ENCODE measurements at places on chromosomes 4 and X.

DNA sequence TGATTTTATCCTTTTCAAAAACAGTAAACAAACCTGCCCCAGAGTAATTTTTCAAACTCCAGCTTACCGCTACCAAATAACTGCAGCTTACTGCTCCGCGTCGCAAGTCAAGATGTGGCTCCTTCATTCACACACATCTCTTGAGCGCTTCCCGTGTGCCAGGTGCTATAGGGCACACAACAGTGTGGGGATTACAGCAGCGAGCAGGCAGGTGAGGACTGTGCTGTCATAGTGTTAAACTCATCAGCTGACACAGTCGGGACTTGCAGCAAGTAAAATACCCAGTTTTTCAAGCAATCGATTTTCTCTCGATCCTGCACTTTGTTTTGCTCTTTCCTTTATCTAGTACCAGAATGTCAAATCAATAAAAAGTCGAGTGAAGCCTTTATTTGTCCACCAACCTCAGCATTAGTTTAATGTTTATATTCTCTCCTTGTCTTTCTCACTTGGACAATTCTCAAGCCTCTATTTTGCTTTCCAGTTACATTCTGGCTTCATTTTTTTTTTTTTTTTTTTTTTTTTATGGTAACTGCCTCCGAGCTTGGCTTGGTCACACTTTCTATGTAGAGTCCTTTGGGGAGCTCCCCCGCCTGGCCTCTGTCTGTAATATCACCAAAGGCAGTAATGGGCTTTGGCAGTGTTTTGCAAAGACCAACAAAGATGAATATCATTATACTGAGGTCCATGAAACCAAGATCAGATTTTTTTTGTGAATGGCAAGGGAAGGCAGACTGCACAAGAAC, 8.3 kb upstream of the ASB5 start:
- DNase-seq, result peak; percentile 60

- no peak for DNase-seq
These were observed 150.1 kb downstream of the COX18 start for GRCh38 chr4:72919464-72919863.

DNA sequence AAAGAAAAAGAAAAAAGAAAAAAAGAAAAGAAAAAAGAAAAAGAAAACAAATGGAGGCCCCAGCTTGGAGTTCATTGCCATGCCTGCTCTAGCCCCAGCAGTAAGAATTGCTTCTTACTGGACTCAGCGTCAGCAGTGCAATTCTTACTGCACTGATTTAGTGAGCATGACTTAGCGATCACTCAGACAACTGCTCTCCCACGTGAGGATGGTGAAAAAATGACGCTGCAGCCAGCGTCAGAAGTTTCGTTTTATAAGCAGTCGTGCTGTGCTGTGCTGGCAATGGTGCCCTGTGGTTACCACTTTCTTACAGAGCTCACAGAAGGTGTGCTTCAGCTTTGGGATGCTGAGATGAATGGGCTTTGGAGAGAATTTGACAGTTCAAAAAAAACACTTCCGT, 68.3 kb upstream of the DDX3X start:
- peak; percentile 83 for DNase-seq

- no peak for DNase-seq
These were observed 21.4 kb upstream of the PLCXD1 start for GRCh38 chrX:259692-260355.

- DNase-seq, result no peak
These were observed 142.9 kb downstream of the MID1 start for GRCh38 chrX:10477525-10477924.

GRCh38 chr4:41358647-41359421, 102.1 kb downstream of the UCHL1 start:
- no peak for DNase-seq

- DNase-seq, result peak; percentile 32
These were observed 2.4 kb downstream of the SPRY1 start for GRCh38 chr4:123398853-123399626.

DNA sequence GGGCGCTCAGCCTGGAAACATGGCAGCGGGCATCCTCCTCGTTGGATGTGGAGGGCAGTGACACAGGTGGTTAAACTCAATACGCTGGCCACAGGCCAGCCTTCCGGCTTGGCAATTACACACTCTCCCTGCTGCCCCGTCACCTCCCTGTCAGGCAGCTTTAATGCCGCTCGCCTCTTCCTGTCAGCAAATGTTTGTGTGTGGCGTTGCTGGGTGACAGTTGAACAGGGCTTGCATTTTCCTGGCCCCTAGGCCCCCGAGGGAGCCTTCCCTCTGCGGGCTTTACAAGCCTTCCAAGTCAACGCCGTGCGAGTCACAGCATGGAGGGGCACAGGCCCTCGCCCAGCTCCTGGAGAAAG, 620.0 kb downstream of the BCOR start:
- DNase-seq, result no peak

GRCh38 chr4:89707467-89707866, 129.5 kb downstream of the SNCA start:
- DNase-seq, result no peak

DNA sequence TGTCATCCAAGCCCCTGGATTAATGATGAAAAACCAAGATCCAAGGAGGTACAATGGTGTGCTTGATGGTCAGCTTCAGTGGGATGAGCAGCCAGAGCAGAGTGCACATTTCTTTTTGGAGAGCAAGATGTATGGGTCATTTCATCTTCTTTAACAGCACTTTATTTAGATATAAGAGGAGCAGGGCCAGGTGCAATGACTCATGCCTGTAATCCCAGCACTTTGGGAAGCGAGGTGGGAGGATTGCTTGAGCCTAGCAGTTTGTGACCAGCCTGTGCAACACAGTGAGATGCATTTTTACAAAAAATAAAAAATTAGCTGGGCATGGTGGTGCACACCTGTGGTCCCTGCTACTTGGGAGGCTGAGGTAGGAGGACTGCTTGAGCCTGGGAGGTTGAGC, 45.3 kb upstream of the MAP3K15 start:
- DNase-seq, result no peak

DNA sequence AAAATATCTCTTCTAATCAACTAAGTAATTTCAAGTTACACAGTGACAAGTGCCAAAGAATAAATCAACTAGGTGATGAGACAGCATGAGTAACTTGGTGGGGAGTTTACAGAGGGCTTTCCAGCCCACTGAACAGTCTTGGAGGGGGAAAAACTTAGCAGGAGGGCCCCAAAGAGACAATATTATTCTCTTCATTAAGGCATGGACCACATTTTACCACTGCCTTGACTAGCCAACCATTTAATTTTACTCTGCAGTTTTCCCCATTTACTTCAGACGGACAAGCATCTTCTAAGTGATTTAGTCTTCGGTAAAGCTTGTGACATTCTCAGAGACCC, 25.3 kb upstream of the GATB start:
- DNase-seq, result no peak

- DNase-seq, result no peak
These were observed 95.7 kb upstream of the GRIA3 start for GRCh38 chrX:123088331-123088730.

DNA sequence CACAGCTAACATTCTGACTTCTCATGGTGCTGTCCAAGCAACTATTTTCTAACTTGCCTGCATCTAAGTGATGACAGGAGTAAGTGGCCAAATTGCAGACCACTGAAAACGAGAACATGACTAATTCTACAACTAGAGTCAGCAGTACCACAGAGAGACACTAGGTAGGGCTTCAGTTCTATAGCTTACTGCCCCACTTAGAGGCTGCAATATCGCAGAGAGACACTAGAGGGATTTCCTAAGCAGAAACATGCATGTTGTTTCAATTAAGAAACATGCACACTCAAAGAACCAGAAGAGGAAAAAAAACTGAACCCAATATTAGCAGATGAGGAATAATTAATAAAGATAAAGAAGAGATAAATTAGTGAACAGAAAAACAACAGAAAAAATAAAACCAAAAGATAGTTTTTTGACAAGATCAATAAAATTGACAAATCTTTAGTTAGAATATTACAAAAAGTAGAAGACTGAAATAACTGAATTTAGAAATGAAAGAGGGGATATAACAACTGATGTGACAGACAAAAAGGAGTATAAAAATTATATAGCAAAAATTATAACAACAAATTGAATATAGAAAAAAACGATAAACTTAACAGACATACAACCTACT, 100.8 kb downstream of the SPIN4 start:
- DNase-seq, result peak; percentile 78

DNA sequence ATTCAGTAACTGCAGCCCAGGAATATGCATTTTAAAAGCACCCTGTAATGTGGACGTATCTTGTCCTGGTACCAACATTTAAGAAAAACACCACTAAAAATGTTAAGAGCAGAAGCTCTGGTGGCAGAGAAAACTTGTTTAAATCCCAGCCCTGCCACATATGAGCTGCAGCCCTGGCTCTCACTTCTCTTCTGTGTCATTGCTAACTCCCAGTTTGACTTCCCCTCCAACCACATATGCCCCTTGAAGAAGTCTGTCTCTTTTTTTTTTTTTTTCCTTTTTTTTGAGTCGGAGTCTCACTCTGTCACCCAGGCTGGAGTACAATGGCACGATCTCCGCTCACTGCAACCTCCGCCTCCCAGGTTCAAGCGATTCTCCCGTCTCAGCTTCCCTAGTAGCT, 14.8 kb downstream of the LHFPL1 start:
- DNase-seq, result no peak

DNA sequence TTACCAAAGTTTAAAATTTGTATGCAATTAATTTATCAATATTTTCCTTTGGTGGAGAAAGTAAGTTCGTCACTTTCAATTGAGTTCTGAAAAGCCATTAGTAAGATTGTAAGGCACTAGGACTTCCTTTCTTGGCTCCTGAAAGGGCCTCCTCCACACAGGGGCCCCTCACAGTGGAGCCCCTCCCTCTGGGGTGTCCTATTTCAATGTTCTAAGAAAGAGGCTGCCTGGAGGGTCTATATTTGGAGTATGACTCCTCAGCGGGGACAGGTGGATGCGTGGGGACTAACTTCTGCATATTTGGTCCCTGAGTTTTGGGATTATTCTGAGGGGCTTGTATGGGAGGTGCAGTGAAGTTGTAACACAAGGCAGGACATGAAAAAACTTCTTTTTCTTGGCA, 1.6 kb upstream of the ARMCX4 start:
- no peak for DNase-seq

- no peak for DNase-seq
These were observed 947 bp upstream of the RPL10 start for GRCh38 chrX:154396973-154397887.

DNA sequence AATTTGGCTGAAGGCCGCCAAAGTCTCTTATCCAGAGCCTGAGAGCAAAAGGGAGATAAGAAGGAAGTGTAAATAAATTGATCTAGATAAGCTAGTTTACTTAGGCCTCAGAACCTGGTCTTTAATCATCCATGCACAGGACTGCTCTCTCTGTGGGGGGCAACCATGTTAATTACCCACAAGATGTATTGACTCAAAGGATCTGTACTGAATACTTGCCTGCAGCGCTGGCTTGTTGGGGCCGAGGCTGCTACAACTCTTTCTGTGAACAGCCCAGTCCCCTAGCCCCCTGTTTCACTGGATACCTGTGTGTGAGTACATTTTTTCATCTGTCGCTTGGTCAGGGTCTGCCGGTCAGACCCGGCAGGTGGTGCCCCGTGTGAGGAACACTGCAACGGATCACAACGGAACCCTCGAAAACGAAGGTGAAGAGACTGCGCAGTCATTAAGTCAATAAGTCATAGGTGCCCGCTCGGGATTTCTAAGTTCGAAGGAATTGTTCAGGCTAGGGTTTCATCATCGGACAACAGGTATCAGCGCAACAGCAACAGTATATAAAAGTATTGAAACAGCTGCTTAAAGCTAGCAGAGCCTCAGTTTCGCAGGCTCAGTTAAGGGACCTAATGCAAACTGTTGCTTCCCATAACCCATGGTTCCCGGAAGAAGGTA, 8.3 kb downstream of the MAGEA11 start:
- no peak for DNase-seq

DNA sequence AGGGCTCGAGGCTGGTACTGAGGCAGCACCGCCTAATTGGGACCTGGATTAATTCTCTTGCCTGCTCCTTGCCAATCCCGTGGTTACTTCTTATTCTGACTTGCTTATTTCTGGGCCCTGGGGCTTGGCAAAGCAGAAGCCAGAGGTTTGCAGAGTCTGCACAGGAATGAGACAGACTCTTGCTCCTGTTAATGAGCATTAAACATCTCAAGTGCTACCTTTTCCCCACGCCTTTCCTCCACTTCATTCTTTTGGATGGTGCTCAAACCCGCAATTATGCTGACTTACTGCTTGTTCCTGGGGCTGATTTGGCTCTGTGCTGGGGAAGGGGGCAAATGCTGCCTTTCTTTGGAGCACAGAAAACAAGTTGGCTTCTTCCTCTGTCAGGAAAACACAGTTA, 16.5 kb upstream of the STOX2 start:
- DNase-seq, result no peak

DNA sequence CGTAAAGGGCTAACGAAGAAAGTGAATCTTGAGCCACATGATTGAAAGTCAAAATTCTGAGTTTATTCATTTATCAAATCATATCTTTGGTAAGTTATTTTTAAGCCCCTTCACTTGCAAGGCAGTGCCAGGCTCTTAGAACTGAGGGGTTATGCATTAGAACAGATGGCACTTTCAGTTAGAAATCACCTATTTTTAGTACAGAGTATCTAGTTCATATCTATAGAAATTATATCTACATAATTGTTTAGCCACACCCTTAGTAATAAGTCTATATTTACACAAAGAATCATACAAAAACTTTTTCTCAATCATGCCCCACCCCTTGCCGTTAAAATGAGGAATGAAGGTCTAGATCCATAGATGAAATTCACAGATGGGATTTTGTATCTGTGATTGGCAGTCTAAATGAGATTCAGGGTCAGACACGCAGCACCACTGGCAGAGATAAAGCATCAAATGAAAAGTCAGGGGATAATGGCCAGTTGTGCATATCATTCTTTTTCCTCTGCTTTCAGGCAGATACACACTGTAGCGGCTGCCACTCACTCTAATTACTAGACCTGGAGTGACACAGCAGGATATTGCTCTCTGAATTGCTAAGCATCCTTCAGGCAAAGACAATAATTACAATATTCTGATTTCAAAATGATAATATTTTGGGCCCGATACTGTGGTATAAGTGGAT, 440.5 kb downstream of the MAPK10 start:
- DNase-seq, result no peak

- DNase-seq, result peak; percentile 24
These were observed 251.4 kb upstream of the DDX53 start for GRCh38 chrX:22748093-22748999.

DNA sequence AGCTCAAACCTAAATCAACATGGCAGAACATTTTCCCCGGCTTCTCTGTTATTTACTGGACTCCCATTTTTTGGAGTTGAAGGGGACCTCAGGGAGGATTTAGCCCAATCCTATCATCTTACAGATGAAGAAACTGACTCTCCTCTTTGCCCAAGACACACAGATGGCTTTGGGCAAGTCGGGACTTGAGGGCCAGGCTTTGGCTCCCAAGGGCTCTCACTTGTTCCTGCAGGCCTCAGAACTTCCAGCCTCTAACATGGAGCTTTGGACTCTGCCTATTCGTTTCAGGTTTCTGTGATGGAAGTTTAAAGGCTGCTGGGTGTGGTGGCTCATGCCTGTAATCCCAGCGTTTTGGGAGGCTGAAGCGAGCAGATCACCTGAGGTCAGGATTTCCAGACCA, 59.5 kb downstream of the RHOH start:
- DNase-seq, result no peak

GRCh38 chrX:95903490-95903889, 781.2 kb upstream of the DIAPH2 start:
- no peak for DNase-seq

All from HFFc6 (cell line).